ENCODE measurements at places on chromosomes 5 and 9.
A peak's percentile ranks its signal among the peaks of the same experiment; 100 is the strongest.

- DNase-seq = peak; percentile 53
These were observed 8.2 kb downstream of the IL9 start for GRCh38 chr5:135887447-135887864.

- no peak for DNase-seq
These were observed 34.8 kb upstream of the DENND1A start for GRCh38 chr9:123964761-123965160.

DNA sequence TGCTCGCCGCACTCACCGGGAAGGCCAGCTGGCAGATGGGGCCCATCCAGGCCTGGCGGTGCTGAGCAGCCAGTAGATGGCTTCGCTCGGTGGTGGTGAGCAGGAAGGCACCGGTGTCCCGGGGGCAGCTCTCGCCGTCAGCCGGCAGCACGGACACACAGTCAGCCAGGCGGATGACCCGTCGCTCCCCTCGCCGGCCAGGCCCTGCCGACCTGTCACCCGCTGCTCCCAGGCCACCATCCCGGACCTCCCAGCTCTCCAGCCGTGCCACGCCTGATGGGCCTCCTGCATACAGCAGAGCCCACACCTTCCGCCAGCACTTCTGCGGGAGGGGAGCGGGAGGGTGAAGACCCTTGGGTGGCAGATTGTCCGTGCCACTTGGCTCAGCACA is 1.4 kb downstream of the DOK3 start:
- no peak for DNase-seq

GRCh38 chr5:158513490-158514318 is 586.0 kb downstream of the EBF1 start:
- peak; percentile 40 for DNase-seq

- DNase-seq = no peak
These were observed 236.0 kb upstream of the CDH18 start for GRCh38 chr5:20224046-20224445.

DNA sequence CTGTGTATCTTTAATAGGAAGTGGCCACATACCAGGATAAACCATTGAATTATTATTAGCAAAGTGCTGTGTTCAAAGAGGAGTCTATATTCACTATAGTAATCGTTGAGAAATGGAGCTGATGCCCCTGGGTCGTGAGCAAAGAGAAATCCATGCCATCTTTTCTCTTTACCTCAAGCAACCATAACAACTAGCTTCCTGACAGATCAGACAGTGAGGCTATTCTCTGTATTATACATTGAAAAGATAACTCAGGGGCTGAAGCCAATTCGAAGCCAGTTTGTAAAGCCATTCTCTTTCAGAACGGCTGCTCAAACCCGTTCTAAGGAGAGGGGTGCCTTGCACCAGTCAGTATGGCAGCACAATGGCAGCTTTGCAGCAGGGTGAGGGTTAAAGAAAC is 680.6 kb downstream of the SEMA5A start:
- no peak for DNase-seq

DNA sequence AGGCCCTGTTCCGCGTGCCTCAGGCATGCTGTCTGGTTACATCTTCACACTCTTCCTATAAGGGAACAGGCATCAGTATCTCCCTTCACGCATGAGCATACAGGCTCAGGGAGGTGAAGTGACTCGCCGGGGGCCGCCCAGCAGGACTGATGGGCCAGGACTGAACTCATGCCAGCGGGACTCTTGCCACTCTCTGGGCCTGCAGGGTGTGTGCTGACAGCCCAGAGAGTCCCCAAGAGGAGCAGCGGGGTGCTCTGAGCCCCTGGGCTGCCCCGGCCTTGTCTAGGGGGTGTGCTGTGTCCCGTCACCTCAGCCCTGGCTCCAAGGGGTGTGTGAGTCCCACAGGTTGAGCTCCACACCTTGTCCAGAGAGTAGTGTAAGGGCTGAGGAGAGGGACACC is 9.9 kb downstream of the KCNT1 start:
- no peak for DNase-seq

DNA sequence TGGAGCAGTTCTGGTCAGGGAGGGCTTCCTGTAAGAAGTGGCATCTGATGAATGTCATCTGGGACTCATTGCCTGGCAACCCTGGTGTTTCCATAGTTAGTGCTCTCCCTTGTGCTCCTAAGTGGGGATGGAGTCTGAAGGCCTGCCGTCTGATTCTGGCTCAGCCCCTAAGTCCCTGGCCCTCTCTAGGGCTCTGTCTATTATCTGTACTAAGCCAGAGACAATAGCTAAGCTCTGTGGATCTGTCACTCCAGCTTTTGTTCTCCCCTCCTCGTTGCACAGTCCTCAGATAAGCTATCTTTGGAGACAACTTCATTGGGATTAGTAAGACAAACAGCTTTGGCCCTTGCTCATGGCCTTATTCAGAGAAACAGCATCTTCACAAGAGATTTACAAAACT is 30.6 kb upstream of the TTC1 start:
- DNase-seq = no peak

DNA sequence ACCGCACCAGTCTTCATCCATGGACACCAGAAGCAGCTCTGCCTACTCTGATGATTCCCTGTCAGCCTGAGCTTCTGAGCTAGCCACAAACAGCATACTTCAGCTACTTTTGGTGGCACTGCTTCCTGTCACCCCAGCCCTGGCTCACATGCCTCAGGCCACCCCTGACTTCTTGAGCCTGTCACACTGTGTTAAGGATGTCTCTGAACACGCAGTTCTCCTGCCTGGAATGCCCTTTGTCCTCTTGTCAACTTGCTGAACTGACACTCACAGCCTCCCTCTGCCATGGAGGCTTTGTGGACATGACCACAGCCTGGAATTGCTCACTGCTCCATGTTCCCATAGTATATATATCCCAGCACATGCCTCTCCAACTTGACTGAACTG is 7.2 kb downstream of the MACROH2A1 start:
- peak; percentile 42 for DNase-seq

DNA sequence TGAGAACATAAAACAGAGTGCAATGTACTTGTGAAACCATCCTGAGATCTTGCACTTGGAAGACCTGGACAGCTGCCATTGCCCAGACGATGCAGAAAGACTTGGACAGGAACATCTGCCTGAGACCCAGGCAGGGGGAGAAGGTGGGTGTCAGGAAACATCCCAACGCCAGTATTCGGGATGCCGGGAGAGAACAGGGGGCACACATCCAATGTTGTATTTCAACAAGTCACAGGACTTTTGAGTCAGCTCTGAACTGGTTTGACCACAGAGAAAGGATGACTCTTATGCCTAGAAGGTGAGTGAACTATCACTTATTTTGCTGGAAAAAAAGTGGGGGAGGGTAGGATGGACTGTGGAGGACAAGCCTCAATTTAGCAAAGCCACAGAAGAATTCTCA is 124.6 kb downstream of the ROR2 start:
- DNase-seq = peak; percentile 77

GRCh38 chr9:101029315-101030085 is 973 bp downstream of the PLPPR1 start:
- DNase-seq = no peak

GRCh38 chr9:104841601-104842141 is 77.7 kb downstream of the NIPSNAP3B start:
- no peak for DNase-seq

- DNase-seq = peak; percentile 94
These were observed 185.8 kb downstream of the CDK5RAP2 start for GRCh38 chr9:120394058-120394669.

GRCh38 chr5:90301248-90301647 is 108.3 kb downstream of the CETN3 start:
- no peak for DNase-seq

GRCh38 chr5:133323494-133324457 is 272.0 kb downstream of the HSPA4 start:
- DNase-seq = no peak

GRCh38 chr5:123864578-123864977 is 352.6 kb downstream of the CSNK1G3 start:
- no peak for DNase-seq

- peak; percentile 61 for DNase-seq
These were observed 849 bp upstream of the MGAT1 start for GRCh38 chr5:180803181-180804128.

DNA sequence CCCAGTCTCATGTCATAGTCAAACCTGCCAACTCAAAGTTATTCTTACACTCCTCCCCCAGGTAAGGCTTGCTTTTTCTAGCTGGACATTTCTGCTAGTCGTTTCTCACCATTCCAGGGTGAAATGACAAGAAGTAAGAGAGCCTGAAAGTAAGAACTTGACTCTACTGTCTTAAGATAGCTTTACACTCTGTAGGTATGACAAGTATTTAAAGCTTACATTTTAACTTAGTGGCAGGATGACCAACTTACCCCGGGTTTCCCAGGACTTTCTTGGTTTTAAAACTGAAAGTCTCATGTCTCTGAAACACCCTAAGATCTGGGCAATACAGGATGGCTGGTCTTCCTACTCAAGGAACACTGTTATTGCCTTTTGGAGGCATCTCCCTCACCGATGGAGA is 67.5 kb upstream of the PIK3R1 start:
- DNase-seq = no peak

GRCh38 chr5:56070851-56071465 is 76.2 kb upstream of the IL6ST start:
- DNase-seq = no peak

GRCh38 chr5:57488215-57488955 is 5.8 kb upstream of the ACTBL2 start:
- peak; percentile 49 for DNase-seq

DNA sequence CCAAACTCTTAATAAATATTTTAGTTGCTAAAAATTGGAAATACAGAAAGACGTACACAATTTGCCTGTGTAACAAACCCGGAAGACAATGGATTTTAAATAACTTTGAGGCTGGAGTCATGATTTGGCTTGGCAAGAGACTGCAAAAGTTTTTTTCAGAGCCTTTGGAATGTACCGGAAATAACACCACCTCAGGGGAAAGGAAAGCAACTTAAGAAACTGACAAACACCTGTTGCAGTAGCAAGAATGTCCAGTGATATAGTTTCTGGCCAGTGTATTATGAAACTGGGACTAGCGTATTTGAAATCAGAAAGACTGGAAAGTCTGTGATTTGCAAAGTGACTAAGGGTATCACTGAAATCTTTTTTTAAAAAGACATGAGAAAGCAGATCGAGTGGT is 842 bp downstream of the MUSK start:
- peak; percentile 8 for DNase-seq

DNA sequence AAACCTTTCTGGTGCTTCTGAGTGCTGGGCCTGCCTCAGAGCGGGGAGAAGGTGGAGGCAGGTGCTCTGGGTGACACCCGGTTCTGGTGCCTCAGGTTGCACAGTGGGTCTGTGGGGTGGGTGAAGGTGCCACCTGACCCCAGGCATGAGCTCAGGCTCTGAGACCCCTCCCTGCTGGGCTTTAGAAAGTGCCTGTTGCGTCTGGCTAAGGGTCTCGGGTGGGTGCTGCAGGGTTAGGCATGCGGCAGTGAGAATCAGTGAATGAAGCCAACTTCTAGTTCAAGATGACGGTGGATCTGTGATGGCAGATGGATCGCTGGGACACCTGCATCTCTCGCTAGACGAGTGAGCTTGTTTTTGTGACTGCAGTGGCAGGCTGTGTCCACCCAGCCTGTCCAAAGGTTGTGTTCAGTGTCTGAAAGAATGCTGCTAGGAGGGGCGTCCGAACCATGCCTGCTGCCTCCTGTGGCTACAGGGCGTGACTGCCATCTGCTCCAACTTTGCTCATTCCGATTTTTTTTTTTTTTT is 5.0 kb downstream of the SQSTM1 start:
- no peak for DNase-seq

DNA sequence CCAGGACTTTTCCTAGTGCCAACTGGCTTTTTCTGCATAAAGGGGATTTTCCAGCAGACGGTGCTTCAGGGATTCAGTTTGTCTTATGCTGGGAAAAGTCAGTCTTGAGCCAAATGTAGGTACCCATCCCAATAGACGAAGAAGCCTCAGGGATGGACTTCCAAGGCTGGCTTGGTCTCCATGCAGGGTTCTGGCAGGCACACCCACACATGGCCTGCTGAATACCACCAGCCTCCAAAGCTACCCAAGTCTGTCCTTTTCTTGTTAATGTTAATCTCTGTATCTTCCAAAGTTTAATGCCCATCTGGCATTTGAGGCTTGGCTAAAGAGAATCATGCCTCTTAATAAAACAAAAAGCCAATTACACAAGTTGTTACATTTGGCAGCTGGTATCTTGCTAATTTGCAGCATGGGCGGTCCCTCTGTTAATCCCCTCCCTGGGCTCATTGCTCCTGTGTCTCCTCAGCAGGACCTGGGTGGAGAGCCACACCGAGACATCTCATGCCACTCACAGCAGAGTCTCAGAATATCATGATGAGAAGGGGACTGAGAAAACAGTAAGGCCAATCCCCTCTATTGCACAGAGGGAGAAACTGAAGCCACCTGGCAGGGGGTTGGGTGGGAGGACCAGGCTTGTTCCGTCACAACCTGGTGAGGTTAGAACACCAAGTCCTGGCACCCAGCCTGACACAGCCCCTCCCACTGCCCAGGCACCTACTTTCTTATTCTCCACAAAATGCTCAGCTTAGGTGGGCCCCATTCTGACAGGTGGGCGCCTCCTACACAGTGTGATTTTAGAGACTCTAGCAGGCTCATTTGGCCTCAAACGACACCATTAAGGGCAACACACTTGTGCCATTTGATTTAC is 243.2 kb downstream of the FSTL4 start:
- DNase-seq = no peak

GRCh38 chr5:35799753-35800152 is 56.9 kb upstream of the IL7R start:
- no peak for DNase-seq

DNA sequence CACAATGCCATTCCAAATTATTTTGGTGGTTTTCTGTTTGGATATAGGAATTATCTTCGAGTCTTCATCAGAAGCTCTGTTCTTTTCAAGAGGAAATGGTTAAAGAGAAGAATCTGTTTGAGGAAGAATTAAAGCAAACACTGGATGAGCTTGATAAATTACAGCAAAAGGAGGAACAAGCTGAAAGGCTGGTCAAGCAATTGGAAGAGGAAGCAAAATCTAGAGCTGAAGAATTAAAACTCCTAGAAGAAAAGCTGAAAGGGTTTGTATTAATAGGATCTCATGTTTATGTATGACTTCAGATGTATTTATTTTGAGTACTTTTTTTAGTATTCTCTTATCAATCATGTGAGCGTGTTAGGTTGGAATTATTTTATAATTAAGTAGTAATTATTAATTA is 15.0 kb downstream of the HMMR start:
- DNase-seq = no peak

DNA sequence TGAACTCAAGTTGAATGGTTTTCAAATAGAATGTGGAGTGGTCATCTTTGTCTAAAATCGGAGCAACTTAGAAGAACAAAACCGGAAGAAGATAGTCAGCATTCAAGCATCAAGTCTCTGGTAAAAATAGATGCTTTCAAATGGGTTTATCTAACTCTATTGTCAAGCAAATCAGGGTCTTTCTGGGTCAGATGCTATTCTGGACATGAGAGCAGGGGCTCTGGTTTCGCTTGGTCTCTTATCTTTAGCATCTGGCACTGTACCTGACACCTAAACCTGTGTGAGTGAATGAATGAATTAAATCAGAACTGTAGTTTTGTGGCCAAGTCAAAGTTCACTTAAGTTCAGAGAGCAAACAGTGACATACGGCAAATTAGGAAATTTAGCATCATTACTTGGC is 173.5 kb downstream of the SLIT3 start:
- no peak for DNase-seq

- no peak for DNase-seq
These were observed 70.8 kb upstream of the VCAN start for GRCh38 chr5:83400701-83401100.

Data from AG10803 (cell line).